ENCODE measurements at places on chromosomes 5 and 9.

DNA sequence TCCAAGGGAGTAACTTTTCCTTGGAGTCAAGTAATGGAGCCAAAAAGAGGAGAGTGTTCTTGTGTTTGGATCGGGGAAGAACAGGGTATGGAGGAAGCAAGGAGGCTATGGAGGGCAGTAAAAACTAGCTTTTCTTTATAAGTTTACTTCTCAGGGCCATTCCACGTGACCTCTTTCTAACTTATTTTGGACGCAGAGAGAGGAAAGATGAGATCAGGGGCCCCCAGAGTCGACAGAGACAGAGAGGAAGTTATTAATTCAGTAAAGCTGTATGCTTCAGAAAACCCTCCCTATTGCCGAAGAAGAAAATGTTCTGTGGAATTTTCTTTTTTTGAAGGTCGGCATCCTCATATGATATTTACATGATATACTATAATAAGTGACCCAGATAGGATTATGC, 233.8 kb upstream of the MPDZ start:
- DNase-seq = no peak

DNA sequence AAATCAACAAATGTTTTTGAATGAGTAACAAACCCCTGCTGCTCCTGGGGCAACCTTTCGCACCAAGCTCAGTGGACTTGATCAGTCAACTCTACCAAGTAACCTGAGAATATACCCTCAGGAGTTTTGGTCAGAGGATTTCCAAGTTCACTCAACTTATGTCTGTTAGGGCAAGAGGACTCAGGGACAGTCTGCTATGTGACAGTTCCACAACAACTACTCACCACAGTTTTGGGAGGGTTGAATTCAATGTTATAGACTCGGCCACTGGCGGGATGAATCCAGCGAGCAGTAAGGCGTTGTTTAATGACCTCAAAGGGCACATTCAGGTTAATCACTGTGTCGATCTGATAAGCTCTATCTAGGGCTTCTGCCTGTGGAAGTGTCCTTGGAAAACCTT, 22.1 kb downstream of the AK3 start:
- no peak for DNase-seq

DNA sequence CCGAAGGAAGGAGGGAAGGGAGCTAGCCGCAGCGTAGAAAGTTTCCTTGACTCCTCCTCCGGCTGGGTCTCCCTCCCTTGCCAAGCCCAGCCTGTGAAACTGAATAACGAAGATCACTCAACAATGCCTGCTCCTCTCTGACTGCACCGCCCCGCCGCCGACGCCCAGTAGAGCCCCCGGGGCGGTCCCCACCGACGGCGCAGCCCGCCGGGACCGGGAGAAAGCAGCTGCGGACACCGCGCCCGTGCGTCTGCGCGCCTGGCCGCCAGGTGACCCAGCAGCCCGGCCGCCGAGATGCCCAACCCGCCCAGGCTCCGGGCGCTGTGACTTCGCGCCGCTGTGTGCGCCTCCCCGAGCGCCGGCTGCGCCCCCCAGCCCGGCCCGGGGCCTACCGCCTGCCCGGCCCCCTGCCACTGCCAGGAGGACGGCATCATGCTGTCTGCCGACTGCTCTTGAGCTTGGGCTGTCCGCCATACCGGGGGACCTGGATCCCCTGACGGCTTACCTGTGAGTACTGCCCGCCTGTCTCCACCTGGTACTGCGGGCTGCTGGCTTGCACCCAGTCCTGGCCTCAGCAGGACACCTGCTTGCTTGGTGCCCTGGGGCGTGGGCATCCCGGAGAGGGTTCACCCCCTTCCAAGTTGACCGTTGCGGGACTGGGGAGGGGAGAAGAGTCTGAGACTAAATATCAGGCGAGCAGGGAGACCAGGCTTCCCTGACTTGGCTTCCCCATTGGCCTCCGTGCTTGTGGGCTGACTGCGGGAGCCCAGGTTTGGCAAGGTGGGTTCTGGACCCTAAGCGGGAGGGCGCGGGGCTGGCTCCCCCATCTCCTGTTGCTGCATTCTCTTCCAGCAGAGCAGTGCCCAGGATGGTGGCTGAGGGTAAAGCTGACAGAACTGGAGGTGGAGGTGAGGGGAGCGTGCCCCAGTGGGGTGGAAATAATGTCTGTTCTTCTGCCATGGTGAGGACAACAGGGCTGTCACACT, 26.2 kb upstream of the SPTLC1 start:
- DNase-seq = no peak

GRCh38 chr9:5793812-5794211, 39.1 kb downstream of the ERMP1 start:
- DNase-seq = no peak

DNA sequence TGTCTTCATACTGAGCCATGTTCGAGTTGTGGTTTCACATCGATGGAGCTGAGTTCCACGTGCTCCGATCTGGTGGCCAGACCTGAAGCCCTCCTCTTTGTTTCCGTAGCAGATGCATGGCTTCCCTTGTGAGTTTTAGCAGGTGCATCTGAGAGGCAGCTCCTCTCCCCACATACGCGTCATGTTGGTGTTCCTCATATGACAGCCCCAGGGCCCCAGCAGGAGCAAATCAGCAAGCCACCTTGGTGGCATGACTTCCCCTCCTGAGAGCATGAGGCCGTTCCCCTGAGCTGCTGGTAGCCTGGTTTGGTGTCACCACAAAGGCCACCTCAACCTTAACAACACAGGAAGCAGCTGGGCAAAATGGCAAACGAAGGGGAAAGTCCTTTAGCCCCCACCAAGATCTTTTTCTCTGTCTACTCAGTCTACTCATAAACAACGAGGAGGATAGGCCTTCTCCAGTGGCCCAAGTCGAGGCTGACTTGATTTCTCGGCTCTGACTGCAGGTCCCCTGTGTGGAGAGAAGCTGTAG, 5.9 kb downstream of the CYFIP2 start:
- DNase-seq = peak; percentile 75

GRCh38 chr5:151464101-151464500, 16.7 kb downstream of the SLC36A1 start:
- DNase-seq = no peak

DNA sequence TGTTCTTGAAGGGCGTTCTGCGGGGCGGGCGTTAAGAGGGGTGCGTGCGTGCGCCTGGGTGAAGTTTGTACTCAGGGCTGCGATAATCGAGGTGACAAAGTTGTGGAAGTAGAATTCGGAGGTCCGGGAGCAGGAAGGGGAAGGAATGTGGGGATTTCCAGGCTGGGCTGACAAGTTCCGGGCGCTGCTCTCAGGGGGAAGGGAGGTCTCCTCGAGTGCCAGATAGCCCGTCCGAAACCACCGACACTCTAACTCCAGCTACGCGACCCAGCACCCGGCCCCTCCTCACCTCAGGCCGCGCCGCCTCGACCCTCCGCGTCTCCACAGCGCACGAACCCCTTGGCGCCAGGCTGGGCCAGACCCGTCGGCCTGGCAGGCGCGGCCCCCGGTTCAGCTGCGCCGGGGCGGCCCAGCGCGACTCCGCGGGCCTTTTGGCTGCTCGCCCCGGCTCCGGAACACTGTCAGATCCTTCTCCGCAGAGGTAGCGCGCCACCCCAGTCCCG, at the start of gene IL6ST:
Gene IL6ST (minus strand): TSS at position 469 of the 503 bp plus-strand sequence. CDS start 18,685 bp downstream, outside the sequence.
- peak; percentile 57 for DNase-seq

DNA sequence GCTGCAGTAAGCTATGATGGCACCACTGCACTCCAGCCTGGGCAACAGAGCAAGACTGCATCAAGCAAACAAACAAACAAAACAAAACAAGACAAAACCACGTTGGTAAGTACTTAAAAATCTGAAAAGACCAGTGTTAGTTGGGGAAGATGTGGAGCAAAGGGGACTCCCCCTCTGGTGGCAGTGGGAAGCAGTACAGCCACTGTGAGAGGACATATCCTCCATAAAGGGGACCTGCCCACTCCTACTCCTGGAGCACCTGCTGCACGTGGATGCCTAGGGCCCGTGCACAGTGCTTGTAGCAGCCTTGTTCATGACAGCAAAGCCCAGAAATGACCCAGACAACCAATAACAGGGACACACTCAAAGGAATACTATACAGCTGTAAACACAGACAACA, 17.0 kb upstream of the IPPK start:
- DNase-seq = no peak

- DNase-seq = no peak
Measured at GRCh38 chr5:164191240-164191639, 685.8 kb downstream of the MAT2B start.

DNA sequence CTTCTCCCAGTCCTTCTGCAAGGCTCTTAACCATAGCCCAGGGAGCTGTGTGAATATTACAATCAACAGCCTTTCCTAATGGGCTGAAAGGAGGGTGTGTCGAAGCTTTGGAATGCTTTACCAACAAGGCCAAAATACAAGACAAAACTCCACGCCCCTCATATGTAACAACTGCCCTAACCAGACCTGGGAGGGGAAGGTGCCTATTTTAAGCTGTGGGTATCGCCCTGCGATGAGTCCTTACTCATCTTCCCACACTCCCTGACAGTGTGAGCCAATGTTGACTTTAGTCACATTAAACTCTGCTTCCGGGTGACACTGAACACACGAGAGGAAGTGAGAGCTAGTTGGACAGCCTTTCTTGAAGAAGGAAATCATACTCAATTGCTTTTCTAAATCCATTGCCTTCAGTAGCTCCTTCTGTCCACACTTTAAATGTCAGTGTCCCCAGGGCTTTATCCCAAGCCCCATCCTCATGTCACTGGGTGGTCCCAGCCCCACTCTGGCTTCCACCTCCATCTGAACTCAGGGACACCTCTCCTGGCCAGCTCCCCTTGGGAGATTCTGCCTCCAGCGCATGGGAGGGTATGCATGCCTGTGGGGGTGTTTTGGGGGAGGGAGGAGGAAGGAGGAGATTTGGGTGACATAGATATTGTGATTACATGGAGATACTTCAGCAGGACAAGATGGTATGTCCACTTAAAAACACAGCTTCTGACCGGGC, 6.5 kb upstream of the TBC1D9B start:
- DNase-seq = no peak

DNA sequence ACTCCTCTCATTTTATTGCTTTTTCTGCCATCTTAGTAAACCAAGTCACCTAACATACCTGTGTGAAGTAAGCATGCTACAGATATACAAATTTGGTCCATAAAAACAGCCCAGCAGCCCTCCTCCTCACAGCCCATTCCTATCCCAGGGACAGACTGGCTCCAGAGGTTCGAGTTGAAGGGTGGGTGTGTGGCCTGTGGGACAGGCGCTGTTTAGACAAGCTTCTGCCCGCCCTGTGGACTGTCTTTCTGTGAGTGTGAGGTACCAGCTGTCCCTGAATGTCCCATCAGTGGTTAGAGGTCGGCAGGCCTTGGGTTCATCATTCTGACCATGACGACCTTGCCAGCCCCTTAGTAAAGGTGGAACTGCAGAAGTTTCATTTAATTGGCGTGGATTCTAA, 82.0 kb downstream of the WNK2 start:
- no peak for DNase-seq

GRCh38 chr5:75886706-75887105, 169.5 kb upstream of the POC5 start:
- DNase-seq = no peak

DNA sequence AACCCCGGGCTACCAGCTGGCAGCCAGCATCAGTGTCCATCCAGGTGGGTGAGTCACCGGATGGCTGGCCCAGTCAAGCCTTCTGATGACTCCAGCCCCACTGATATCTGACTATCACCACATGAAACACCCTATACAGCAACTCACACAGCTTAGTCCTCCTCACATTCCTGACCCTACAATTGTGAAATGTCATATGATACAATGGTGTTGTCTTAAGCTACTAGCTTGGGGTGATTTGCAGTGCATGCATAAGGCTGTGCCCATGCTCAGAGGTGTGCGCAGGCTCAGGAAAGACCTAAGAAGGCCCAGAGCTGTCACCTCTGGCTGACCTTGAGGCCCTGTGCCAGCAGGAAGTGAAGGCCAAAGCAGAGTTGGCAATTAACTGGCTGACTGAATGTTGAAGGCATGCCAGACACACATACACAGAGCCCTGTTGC, 21.5 kb upstream of the SEMA4D start:
- DNase-seq = no peak

GRCh38 chr5:172777881-172778814, 7.2 kb upstream of the DUSP1 start:
- no peak for DNase-seq

DNA sequence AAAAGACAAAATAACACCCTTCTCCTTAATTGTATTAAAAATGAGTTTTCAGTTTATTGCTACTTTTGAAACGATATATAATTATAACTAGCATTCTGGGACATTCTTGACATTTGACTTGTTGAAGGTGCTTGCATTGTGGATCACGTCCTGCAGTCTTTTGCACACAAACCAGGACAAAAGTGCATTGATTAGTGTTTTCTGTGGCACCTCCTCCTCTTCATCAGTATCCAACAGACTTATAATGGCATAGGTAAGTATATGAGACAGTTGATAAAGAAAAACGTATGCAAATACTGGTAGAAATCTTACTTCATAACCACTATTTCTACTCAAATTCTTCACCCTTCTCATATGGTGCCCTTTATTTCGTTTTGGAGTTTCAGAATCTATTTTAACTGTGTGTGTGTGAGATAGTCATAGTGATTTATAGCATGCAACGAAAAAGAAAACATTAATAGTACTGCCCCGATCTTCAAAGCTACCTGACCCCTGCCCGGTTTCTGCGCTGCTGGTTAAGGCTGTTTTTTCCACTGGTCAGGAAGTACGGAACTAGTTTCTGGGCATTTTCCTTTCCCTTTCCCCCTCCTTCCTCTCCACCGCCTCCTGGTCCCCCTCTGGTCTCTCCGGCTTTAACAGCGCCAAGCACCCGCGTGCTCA, 639 bp upstream of the RASA1 start:
- no peak for DNase-seq

DNA sequence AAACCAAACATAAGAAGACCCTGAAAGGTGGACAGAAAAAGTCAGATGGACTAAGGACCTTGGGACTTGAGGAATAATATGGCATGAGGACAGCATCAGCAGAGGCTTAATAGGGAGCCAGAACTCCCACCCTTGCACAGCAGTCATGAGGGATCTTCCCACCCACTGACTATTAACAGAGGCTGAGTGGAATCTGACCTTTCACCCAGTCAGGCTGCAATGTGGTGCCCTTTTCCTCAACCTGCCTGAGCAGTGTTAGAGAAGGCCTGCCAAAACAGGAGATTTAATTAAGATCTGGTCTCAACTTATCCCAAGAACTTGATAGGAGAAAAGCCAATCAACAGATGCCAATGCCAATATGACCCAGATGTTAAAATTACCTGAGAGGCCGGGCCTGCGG, 481.9 kb downstream of the KDM4C start:
- DNase-seq = no peak

- no peak for DNase-seq
Measured at GRCh38 chr9:72907421-72907820, 45.4 kb downstream of the ALDH1A1 start.

Measured in activated naive CD4-positive, alpha-beta T cell treated with anti-CD3 and anti-CD28 coated beads, Interleukin-2, amount 50 U/mL, for 16 hours (primary cell).